ENCODE measurements at places on chromosomes 12 and 14.

DNA sequence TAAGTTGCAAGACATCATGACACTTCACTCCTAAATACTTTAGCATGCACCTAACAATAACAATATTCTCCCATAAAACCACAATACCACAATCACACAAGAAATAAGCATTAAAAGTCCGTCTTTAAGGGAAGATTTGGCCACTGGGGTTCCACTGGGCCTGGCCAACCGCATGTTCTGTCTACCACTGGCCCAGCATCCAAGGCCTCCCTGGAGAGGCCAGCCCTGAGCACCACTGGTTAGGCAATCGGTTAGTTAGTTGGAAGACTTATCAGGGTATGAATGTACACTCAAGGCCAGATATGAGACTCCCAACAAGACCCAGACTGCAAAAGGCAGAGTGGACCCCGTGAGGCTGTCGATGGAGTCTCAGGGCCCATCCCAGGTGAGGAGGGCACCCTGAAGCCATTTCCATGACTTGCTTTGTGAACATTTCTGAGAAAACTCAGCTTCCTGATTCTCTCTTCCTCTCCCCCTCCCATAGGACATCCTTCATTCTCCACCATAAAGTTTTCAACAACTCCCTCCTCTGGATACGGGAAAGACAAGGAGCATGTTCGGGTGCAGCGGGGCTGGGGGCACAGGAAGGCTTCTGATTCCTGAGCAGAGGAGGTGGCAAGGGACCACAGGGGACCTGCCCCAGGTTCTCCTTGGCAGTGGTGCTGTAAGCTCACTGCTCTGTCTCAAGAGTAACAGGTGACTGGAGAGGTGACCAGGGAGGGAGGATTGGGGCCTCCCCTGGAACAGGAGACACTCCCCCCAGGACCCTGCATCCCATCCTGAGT lies 5.9 kb downstream of the PXN start:
- H3K4me3 ChIP-seq = no peak overlapping the region
- H3K4me1 ChIP-seq = peaks cover 24% of the 10 kb centered on the region
- H3K36me3 ChIP-seq = no peaks in the 10 kb centered on the region
- no peak for DNase-seq
- H3K27me3 ChIP-seq = no peaks in the 10 kb centered on the region

GRCh38 chr14:36066636-36067035 lies 109.9 kb downstream of the PTCSC3 start:
- H3K4me1 ChIP-seq = no peaks in the 10 kb centered on the region
- H3K27me3 ChIP-seq = no peaks in the 10 kb centered on the region
- no peak for DNase-seq
- H3K36me3 ChIP-seq = no peaks in the 10 kb centered on the region
- H3K4me3 ChIP-seq = no peak overlapping the region
- no peak overlapping the region for H3K27ac ChIP-seq

GRCh38 chr12:101666052-101666728 lies 31.2 kb upstream of the CHPT1 start:
- H3K36me3 ChIP-seq = no peaks in the 10 kb centered on the region
- no peak overlapping the region for H3K4me3 ChIP-seq
- H3K27me3 ChIP-seq = no peaks in the 10 kb centered on the region
- no peak overlapping the region for H3K27ac ChIP-seq

DNA sequence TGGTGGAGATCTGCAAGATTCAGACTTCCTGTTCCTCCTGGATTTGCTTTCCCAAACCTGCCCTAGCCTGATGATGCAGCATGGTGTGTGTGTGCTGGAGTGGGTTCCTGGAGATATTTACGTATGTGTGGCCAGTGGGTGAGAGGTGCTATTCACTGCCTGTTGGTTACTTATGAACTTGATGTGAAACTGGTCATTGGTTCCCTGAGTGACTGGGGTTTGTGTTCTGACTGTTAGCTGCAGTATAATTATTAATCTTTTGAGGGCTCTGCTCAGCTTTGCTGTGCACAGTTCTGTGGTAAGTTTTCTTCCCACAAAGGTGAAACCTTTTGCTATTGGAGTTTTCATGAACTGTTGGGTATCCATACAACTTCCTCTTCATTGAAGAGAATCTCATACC lies 541.8 kb upstream of the FBXO33 start:
- H3K27ac ChIP-seq = no peak overlapping the region
- H3K4me3 ChIP-seq = no peak overlapping the region
- no peaks in the 10 kb centered on the region for H3K36me3 ChIP-seq
- H3K4me1 ChIP-seq = no peaks in the 10 kb centered on the region
- DNase-seq = no peak

GRCh38 chr12:119410396-119410795 lies 75.9 kb downstream of the CCDC60 start:
- no peak overlapping the region for H3K4me3 ChIP-seq
- no peak for DNase-seq
- no peaks in the 10 kb centered on the region for H3K4me1 ChIP-seq
- H3K36me3 ChIP-seq = no peaks in the 10 kb centered on the region
- H3K27ac ChIP-seq = no peak overlapping the region

DNA sequence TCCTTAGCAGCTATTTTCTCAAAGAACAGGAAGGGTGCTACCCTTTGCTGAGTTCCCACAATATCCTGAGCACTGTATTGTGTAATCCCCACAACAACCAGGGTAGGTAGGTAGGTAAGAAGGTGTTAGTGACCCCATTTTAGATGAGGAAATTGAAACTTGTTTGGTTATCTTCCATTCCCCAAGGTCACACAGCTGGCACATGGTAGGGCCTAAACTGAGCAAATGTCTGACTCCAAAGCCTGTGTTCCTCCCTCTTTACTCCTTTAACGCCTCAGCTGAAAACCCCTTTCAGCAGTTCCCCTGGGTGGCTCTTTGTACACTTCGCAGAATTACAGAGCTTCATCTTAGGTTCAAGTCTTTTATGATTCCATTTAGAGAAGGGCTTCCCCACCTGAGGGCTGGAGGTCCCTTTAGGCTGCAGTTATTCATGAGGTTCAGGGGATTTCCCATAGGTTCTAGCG lies 26.5 kb upstream of the RIC8B start:
- DNase-seq = no peak
- H3K4me3 ChIP-seq = no peak overlapping the region
- H3K36me3 ChIP-seq = no peaks in the 10 kb centered on the region
- no peaks in the 10 kb centered on the region for H3K4me1 ChIP-seq

DNA sequence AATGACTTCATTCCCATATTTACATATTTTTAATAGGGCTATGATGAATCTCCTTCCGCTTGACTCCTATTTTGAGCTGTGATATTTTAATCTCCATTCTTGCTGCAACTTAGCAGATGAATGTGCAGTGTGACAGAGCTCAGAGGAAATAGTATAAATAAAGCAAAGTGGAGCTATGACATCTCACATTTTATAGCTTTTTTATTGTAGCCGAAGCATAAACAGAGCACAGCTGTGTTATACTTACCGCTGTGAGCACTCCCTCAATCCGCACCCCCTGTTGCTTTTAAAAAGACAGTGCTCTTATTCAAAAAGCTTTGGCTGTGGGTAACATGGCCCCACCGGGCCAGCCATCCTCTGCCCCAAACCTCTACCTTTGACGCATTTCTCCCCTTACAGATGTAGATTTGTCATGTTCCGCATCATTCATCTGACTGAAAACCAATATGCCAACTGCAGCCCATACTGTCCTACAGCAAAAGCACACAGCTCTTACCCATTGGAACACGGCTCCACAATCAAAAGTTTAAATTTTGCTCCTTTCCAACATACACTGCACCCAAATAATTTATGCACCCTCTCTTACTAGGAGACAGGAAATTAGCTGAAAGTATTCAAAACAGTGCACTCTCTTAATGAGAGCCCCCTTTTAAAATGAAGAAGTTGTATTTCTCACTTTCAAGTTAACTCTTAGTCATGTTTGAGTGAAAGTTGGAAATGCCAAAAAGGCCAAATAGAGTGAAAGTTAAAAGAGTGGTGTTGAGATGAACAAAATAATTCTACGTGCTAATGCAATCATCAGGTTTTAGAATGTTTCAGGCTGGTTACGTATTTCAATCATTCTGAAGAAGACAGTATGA lies 429.3 kb upstream of the SOX5 start:
- no peak for DNase-seq
- H3K4me3 ChIP-seq = no peak overlapping the region
- no peaks in the 10 kb centered on the region for H3K36me3 ChIP-seq
- H3K27me3 ChIP-seq = no peaks in the 10 kb centered on the region

DNA sequence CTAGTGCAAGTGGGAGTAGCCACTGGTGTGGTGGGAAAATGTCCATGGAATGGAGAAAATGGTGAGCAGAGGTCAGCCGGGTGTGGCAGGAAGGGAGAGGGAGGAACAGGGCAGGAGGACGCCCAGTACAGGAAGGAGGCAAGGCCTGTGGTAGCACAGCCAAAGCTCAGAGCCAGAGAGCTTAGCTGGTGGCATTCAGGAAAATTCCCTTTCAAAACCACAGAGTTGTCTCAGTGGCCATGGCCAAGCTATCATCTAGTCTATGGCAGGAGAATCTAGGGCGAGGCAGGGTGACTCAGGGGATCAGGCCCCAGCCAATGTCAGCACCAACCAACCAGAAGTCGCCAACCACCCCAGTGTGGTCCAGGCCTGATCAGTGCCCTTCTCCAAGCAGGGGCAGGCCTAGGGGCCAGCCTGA lies 67.7 kb upstream of the DDX11 start:
- H3K4me1 ChIP-seq = no peaks in the 10 kb centered on the region
- DNase-seq = no peak
- H3K4me3 ChIP-seq = no peak overlapping the region

- H3K27me3 ChIP-seq = no peaks in the 10 kb centered on the region
- no peak overlapping the region for H3K27ac ChIP-seq
- no peaks in the 10 kb centered on the region for H3K36me3 ChIP-seq
- no peak overlapping the region for H3K4me3 ChIP-seq
Observed at GRCh38 chr14:63938198-63939005, 85.6 kb downstream of the SYNE2 start.

All from prostate gland (tissue), 2 donors.